ENCODE measurements at places on chromosomes 1 and 21.
A peak's percentile ranks its signal among the peaks of the same experiment; 100 is the strongest.

DNA sequence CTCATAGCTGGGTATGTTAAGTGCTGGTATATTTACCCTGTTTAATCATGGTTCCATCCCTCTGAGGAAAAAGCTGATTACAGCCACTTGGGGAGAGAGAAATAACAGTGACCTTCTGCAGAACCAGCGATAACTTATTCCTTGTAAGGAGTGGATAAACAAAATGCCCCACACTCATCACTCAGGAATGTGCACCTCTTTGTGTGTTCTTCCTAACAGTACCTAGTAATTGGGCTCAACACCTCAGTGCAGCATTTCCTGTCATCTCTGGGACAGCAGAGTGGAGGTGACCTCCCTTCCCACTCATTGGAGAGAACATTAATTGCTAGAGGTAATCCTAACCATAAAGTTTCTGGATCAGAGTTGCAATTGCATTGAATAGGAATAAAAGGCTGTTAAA is 112.5 kb upstream of the F3 start:
- DNase-seq = no peak

DNA sequence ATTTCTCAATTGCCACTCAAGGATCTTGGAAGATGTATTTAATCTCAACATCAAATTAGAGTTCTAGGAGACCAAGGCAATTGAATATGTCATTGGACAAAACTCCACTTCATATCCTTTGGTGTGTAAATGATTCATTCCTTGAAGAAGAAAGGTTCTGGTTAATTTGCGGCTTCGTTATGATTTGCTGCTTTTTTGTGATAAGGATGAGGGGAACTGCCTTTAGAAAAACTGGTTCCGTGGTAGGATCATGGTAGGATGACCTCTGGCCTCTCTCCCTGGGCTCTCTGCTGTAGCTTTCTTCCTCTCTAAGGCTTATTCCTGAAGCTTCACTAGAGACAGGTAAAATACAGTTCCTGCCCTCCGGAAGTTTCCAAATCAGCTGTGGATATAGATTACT is 51.5 kb upstream of the ERRFI1 start:
- no peak for DNase-seq

DNA sequence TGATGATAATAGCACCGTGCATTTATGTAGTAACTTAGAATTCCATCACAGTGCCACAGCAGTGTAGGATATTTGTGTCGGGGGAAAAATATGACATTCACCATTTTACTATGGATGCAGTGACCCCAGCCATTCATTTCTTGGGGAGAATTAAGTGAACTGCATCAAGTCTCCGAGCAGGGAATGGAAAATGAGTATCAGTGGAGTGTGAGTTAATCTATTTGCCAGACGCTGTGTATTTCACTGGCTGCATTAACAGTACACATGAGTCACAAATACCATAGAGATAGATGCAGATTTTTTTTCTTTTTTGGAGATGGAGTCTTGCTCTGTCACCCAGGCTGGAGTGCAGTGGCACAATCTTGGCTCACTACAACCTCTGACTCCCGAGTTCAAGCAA is 33.8 kb upstream of the SLC45A1 start:
- DNase-seq = no peak

- DNase-seq = no peak
These were observed 5.4 kb upstream of the SPTA1 start for GRCh38 chr1:158691907-158692306.

DNA sequence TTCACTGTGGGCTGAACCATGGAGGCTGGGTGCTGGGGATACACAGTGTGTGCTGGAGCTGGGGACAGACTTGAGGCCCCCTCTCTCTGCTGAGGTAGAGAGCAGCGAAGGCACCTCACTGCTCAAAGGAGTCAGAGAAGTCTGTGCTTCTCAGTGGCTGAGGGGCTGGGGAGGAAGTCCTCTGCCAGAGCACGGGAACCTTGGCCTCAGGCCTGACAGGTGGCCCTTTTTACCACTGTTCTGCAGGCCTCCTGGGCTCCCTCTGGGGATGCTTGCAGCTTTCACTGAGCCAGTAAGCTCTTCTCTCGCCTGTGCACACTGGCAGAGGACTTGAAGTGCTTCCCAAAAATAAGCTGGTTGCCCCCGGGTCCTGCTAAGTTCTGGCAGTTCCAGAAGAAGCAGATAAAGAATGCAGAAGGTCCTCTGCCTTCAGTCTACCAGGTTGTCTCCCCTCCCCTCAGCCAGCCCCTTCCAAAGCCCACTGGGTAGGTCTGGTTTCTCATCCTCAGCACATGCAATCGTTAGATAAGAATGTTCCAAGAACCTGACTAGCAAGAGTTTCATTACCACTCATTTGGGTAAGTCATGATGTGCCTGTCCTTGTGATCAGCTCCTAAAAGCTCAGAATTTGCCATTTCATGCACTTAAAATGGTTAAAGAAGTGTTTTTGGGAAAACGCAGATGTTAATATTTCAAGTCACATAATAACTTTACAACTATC is 53.9 kb downstream of the TENT5C start:
- DNase-seq = no peak

GRCh38 chr21:39374046-39374445 is 25.2 kb upstream of the HMGN1 start:
- no peak for DNase-seq

- DNase-seq = peak; percentile 96
These were observed at the start of gene DIPK1A for GRCh38 chr1:92961131-92961895. Gene DIPK1A (minus strand): TSS chr1:92961462. CDS start chr1:92961429, 33 bp downstream.

DNA sequence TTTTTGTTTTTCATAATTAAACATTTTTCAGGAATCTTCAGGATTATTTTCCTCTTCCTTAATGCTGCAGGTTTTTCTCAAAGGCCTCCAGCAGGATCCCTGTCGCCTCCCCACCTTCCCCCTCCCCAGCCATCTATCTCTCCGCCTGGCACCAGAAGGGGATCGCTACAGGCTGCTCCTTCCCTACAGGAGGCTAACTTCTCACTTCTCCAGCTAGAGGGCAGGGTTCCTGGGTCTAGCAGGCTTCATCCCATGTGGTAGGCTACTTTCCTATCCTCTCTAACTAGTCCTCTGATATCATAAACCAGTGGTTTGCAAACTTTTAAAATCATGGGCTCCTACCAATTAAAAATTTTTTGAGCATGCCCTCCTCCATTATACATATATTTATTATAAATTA is 104.1 kb downstream of the KCNN3 start:
- DNase-seq = peak; percentile 29

GRCh38 chr1:28966617-28967016 is 52.2 kb downstream of the EPB41 start:
- DNase-seq = no peak

- no peak for DNase-seq
These were observed 308.3 kb upstream of the AJAP1 start for GRCh38 chr1:4346131-4346530.

DNA sequence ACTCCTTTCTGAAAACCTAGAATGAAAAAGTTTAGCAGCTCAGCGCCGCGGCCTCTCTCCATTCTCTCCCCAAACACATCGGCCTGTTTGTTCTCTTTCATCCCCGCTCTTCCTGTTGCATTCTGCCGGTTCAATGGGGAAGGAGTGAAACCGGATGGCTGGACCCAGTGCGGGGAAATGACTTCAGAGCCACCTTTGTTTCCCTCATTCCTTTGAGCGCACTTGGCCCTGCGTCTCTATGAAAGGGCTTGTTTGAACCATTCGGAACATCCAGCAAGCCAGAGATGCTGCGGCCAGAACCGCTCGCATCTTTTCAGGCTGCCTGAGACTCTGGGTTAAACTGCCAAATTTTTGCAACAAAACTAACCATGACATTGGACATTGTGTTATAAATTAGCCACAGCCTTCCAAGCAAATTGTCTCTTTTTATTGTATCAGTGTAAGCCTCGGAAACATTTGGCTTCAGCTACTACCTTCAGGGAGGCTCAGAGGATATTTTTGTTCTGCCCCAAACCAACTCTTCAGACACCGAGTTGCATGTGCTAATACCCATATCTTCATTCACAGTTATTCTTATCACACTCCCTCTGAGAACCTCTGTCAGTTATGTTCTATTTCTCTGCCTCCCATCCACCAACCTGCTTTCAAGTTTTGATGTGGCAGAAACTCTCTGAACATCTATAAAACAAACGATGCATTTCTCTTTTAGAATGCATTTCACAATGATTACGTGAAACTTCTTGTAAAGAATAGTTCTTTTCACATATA is 5.1 kb upstream of the OLIG1 start:
- DNase-seq = no peak

GRCh38 chr1:25047506-25048240 is 117.6 kb upstream of the RUNX3 start:
- DNase-seq = no peak

- peak; percentile 34 for DNase-seq
These were observed 794 bp upstream of the TOR3A start for GRCh38 chr1:179080866-179081686.

- DNase-seq = no peak
These were observed 295.2 kb downstream of the LRRC7 start for GRCh38 chr1:69862906-69863305.

GRCh38 chr1:150561254-150561973 is 12.2 kb downstream of the ADAMTSL4 start:
- peak; percentile 86 for DNase-seq

GRCh38 chr1:44290250-44291094 is 64.6 kb downstream of the ERI3 start:
- peak; percentile 80 for DNase-seq

DNA sequence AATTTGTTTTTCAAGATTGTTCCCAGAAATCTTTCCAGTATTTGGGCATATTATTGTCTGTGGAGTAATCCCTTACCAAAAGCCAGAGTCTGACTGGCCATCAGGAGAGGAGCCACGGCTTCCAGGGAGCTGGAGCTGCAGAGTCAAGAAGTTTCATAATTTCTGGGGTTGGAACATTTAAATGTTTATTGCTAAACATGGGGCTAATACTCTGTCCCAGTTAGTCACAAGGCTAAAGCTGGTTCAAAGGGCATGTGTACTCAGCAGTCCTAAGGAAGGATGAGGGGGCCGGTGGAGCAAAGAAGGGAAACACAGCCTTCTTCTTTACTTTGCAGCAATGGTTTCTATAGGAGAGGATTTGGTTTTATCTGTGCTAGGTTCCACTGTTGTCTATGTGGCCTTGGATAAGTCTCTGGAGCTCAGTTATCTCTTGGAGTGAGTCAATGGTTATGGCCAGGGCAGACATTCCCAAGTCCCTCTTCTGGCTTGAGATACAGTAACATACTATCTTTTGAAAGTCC is 9.5 kb downstream of the DENND2D start:
- no peak for DNase-seq

GRCh38 chr1:194298007-194298598 is 1111.7 kb upstream of the B3GALT2 start:
- DNase-seq = no peak
